Activated CD4-positive, alpha-beta T cell treated with anti-CD3 and anti-CD28 coated beads, Interleukin-2, amount 10 ng/mL, durations not matched to agents 24 days and 14 days (primary cell): ENCODE measurements at places on chromosomes 2 and 18. TPM values are rescaled to one million over a fixed set of nuclear protein-coding genes. Genes with fewer than 3 reads are reported as not detected.
A peak's percentile ranks its signal among the peaks of the same experiment; 100 is the strongest.

The NEURL3 gene
- 1.0 and 1.2 TPM in 2 replicates for total RNA-seq

The CCDC121 gene
- total RNA-seq, result 0.54 and 0.63 TPM in 2 replicates

DNA sequence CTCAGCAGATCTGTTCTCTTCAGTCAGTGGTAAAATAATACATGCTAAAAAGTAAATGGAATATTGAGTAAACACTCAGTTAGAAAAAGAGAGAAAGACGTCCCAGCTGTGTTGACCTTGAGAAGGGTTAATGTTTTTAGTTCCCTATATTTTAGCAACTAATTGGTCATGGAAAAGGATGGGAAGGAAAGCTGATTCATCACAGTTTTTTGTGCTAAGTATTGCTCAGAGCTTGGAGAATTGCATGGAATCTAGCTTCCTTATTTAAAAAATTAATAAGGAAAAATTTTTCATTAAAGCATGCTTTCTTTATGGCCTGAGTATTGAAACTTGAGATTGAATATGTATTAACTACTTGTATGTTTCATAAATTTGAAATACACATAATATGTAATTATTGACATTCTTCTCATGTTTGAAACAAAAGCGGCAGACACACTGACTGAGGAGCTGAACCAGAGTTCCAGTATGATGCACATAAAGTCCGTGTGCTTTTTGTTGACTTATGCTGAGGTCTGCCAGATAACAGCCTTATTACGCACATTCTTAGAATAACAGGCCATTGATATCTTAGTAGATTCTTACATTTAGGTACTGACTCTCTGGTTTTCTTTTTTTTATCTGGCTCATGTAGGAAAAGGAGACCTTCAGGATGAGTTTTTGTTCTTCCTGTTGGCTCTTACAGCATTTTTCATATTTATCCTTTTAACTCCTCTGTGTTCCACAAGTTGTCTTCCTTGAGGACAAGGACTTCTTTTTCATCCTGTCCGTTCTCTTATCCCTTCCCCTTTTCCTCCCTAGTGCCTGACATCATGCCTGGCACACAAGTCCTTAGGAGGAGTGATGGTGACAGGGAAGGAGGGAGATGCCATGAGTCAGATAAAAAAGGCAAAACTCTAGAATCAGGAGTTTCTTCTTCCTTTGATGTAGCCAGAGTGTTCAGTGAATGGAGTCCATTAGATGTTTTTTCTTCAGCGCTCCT lies 194.1 kb downstream of the PTPRM start:
- peaks cover 1% of the 10 kb centered on the region for H3K27me3 ChIP-seq
- no peak overlapping the region for H3K4me3 ChIP-seq
- no peaks in the 10 kb centered on the region for H3K4me1 ChIP-seq
- no peak for DNase-seq
- no peaks in the 10 kb centered on the region for H3K36me3 ChIP-seq

- peaks cover 25% of the 10 kb centered on the region for H3K4me1 ChIP-seq
- peak overlapping the region; percentile 31 for H3K27ac ChIP-seq
- peaks cover 9% of the 10 kb centered on the region for H3K36me3 ChIP-seq
- peak; percentile 61 for DNase-seq
Observed at GRCh38 chr18:9337873-9338272, 3.3 kb downstream of the TWSG1 start.

- peaks cover 3% of the 10 kb centered on the region for H3K36me3 ChIP-seq
- no peaks in the 10 kb centered on the region for H3K27me3 ChIP-seq
- peaks cover 21% of the 10 kb centered on the region for H3K4me1 ChIP-seq
Observed at GRCh38 chr2:46053564-46053963, 243.6 kb upstream of the EPAS1 start.

- DNase-seq, result no peak
- H3K27me3 ChIP-seq, result peaks cover 3% of the 10 kb centered on the region
- H3K36me3 ChIP-seq, result peaks cover 2% of the 10 kb centered on the region
- peaks cover 20% of the 10 kb centered on the region for H3K4me1 ChIP-seq
- no peak overlapping the region for H3K27ac ChIP-seq
- H3K4me3 ChIP-seq, result no peak overlapping the region
Observed at GRCh38 chr2:168424112-168424951, 31.7 kb upstream of the CERS6 start.

GRCh38 chr2:180614776-180615175 lies 365.6 kb upstream of the UBE2E3 start:
- no peaks in the 10 kb centered on the region for H3K27me3 ChIP-seq
- H3K36me3 ChIP-seq, result no peaks in the 10 kb centered on the region
- DNase-seq, result no peak

- no peak overlapping the region for H3K4me3 ChIP-seq
- no peak for DNase-seq
- no peak overlapping the region for H3K27ac ChIP-seq
- H3K4me1 ChIP-seq, result peaks cover 9% of the 10 kb centered on the region
Observed at GRCh38 chr18:55473058-55473457, 114.9 kb downstream of the TCF4 start.

DNA sequence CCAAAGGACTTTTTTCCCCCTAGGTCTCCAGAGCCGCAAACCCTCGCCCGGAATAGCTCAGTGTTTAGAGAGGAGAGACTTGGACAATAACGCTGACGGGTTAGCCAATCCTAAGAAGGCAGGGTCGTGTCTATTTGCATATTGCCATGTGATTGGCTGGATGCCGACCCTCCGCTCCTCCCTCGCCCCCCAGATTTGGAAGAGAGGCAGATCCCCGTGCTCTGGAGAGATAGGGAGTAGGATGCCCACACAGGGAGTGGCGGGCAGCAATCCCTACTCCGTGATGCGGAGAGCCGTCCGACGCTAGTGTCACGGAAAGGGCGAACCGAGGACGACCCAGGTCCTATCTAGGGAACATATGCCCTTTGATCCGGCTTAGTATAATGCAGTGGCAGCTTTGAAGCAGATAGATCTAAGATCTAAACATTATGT lies 1.4 kb downstream of the WNT6 start:
- H3K27ac ChIP-seq, result no peak overlapping the region
- no peak for DNase-seq
- peaks cover 65% of the 10 kb centered on the region for H3K27me3 ChIP-seq
- no peak overlapping the region for H3K4me3 ChIP-seq
- peaks cover 6% of the 10 kb centered on the region for H3K4me1 ChIP-seq
- H3K36me3 ChIP-seq, result no peaks in the 10 kb centered on the region

- H3K4me1 ChIP-seq, result no peaks in the 10 kb centered on the region
- no peak overlapping the region for H3K27ac ChIP-seq
- H3K36me3 ChIP-seq, result no peaks in the 10 kb centered on the region
- H3K27me3 ChIP-seq, result no peaks in the 10 kb centered on the region
Observed at GRCh38 chr2:84077496-84077895, 381.6 kb downstream of the SUCLG1 start.

GRCh38 chr2:233062451-233062850 lies 2.3 kb downstream of the INPP5D start:
- H3K4me3 ChIP-seq, result peak overlapping the region; percentile 95
- H3K27me3 ChIP-seq, result no peaks in the 10 kb centered on the region
- peaks cover 29% of the 10 kb centered on the region for H3K36me3 ChIP-seq
- no peak for DNase-seq
- H3K4me1 ChIP-seq, result peaks cover 56% of the 10 kb centered on the region

DNA sequence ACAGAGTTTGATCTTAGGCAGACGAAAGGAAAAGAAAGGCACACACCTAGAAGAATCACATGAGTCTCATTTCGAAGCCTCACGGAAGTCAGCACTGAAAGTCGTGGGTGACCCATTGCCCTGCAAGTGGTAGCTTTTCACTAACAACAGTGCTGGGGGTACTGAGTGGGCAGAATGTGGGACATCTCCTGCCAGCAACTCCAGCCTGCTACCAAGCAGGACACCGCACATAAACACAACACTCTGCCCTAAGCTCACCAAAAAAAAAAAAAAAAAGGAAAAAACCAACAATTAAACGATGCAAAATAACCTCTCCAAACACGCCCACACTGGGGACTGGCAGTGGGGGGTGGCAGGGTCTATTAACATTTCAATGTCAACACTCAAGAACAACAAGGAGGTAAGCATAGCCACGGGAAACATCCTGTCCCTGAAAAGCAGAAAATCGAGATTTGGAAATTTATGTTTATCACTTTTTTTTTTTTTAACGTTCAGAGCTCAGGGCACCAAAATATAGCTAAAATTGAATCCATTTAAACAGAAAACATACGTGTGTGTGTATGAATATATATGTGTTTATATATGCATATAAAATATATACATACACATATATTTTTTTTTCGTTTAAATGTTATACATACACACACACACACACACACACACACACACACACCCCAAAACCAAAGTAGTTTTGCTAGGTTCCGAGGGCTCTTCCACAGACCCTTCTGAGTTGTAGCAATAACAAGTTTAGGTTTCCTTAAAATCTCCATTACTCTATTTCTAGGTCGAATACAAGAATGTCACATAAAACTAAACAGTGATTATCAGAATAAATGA lies 2.2 kb downstream of the INO80D start:
- DNase-seq, result peak; percentile 76
- H3K4me3 ChIP-seq, result peak overlapping the region; percentile 100
- H3K36me3 ChIP-seq, result peaks cover 12% of the 10 kb centered on the region
- H3K4me1 ChIP-seq, result peaks cover 28% of the 10 kb centered on the region
- H3K27ac ChIP-seq, result peak overlapping the region; percentile 99
- no peaks in the 10 kb centered on the region for H3K27me3 ChIP-seq

GRCh38 chr2:158722266-158723105 lies 72.6 kb upstream of the DAPL1 start:
- no peaks in the 10 kb centered on the region for H3K27me3 ChIP-seq
- H3K36me3 ChIP-seq, result no peaks in the 10 kb centered on the region
- DNase-seq, result no peak
- no peaks in the 10 kb centered on the region for H3K4me1 ChIP-seq
- H3K4me3 ChIP-seq, result no peak overlapping the region

DNA sequence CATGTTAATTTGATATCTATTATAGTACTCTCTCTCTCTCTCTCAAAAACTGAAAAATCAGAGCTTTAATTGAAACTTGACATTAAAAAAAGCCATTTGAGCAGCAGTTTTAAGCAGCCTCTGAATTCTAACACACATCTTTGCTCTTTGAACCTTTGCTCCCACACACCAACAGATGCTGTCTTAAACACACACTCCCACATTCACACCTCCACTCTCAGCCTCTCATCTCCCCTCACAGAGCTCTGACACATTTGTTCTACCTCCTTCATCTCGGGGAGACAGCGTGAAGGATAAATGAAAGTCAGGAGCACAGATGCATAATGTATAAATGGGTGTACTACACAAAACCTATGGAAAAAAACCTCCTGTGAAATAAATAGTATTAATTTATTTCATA lies 95.2 kb downstream of the NAB1 start:
- H3K4me1 ChIP-seq, result peaks cover 12% of the 10 kb centered on the region
- DNase-seq, result peak; percentile 39
- no peaks in the 10 kb centered on the region for H3K27me3 ChIP-seq
- peak overlapping the region; percentile 1 for H3K4me3 ChIP-seq
- H3K27ac ChIP-seq, result no peak overlapping the region
